ENCODE measurements at places on chromosomes 4 and X.

DNA sequence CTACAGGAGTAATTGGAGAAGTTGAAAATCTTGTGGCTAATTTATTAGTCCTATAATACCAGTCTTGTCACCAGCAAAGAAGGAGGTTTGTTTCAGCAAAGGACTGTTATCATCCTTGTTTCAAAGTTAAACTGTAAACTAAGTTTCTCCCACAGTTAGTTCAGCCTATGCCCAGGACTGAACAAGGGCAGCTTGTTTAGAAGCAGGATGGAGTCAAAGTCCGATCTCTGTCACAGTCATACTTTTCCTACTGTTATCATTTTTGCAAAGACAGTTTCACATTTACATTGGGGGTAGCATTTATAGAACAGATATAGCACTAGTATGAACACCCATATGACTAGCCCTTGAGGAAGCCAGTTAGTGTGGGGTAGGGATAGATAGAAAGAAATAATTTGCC is 46.4 kb downstream of the AKAP4 start:
- no peak for DNase-seq

DNA sequence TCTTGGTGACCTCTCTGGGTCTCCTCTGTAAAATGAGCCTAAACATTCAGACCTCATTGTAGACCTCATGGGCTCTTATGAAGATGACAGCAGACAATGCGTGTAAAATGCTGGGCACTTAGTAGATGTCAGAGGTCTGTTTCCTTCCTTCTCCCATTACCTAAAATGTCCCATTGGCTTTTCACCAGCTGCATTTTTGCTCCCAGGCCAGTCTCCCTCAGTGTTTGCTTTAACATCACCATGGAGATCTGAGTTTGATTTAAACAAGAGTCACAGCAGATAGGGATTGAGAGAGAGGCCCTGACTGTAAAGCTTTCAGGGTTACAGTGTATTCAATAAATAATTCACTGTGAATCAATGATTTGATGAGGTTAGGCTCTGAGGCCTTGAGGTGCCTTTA is 24.3 kb downstream of the PSAPL1 start:
- DNase-seq = no peak

DNA sequence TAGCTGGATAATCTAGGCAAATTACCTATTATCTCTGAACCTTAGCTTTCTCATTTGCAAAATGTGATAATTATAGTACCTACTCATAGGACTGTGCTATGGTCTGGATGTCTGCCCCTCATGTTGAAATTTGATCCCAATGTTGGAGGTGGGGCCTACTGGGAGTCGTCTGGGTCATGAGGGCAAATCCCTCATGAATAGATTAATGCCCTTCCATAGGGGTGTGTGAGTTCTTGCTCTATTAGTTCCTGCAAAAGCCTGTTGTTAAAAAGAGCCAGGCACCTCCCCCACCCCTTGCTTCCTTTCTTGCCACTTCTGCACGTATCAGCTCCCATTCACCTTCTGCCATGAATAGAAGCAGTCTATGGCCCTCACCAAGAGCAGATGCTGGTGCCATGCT is 73.9 kb downstream of the SERTM2 start:
- DNase-seq = no peak

GRCh38 chr4:37381040-37381668 is 136.6 kb downstream of the NWD2 start:
- no peak for DNase-seq

- peak; percentile 80 for DNase-seq
These were observed 78.2 kb downstream of the AFAP1 start for GRCh38 chr4:7861440-7861881.

DNA sequence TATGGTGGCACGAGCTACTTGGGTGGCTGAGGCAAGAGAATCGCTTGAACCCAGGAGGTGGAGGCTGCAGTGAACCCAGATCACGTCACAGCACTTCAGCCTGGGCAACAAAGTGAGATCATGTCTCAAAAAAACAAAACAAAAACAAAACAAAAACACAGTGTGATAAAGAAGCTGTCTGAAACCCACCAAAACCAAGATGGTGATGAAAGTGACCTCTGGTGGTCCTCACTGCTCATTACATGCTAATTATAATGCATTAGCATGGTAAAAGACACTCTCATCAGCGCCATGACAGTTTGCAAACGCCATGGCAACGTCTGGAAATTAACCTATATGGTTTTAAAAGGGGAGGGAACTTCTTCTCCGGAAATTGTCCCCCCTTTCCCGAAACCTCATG is 29.4 kb upstream of the OPHN1 start:
- DNase-seq = no peak

- no peak for DNase-seq
These were observed 39.4 kb downstream of the PPM1K start for GRCh38 chr4:88244816-88245579.

GRCh38 chr4:168972596-168972995 is 37.5 kb downstream of the CBR4 start:
- no peak for DNase-seq

DNA sequence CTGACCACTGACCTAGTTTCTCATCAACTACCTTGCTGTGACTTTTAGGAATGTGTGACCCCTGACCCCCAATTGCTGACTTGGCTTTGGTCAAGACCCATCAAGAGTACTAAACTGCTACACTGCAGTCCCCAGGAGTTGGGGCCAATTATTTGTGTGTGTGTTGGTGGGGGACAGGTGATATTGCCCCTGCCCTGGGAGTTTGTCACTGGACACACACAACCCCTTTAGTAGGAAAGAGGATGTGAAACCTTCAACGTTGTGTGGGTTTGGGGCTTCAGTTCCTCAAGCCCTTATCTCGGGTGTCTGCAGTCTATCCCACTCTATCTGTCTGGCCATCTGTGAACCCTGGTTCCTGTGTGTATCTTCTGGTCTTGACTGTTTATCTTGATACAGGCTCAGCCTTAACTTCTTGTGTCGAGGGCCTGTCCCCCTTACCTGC is 6.5 kb downstream of the SASH3 start:
- no peak for DNase-seq

- DNase-seq = no peak
These were observed 62.1 kb downstream of the EDNRA start for GRCh38 chr4:147543034-147543433.

DNA sequence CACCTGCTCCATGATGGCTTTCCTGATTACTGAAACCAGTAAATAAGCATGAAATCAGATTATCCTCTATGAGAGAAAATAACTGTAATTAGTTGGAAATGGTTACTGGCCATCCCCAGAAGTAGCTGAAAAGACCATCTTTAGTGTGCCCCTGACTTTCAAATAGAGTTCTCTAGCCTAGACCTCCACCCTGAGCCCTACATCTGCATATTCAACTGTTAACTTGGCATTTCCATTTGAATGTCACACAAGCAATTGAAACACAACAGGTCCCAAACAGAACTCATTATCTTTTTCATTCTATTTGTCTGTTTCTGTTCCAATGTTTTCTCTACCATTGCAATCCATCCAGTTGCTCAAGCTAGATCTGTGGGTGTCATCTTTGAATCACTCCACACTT is 952.3 kb downstream of the RPA4 start:
- DNase-seq = no peak

DNA sequence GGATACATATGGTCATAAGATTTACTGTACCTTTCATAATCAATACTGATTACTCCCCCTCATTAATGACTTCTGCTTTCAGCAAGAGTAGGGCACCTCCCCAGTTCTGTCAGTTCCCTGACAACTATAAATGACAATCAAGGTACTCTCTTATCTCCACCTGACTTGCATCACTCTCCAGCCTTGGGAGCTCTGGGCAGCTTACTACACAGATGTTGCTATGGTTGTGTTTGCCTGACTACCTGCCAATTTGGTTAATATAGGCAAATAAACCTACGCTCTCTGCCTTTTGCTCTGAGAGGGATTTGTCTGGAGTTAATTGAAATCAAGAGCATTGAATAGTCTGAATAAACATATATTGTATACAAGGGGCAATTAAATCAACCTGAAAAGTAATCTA is 22.8 kb upstream of the MAP7D3 start:
- no peak for DNase-seq

DNA sequence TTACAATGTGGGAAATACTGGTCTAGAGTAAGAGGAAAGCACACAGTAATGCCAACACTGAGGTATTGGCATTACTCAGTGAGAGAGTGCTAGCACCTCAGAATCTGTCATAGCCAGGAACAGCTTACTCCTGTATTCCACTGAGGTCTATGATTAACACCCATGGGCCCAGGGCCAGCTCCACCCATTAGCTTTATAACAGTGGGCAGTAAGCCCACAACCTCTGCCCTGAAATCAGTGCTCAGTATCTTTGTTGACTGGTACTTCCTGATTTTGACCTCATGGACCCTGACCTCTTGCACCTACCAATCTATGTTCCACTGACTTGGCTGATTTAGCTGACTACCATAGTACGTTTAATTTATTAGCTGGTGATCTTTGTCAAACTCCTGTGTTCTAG is 56.1 kb downstream of the LANCL3 start:
- DNase-seq = no peak

- DNase-seq = no peak
These were observed 6.3 kb downstream of the LAS1L start for GRCh38 chrX:65528293-65528692.

DNA sequence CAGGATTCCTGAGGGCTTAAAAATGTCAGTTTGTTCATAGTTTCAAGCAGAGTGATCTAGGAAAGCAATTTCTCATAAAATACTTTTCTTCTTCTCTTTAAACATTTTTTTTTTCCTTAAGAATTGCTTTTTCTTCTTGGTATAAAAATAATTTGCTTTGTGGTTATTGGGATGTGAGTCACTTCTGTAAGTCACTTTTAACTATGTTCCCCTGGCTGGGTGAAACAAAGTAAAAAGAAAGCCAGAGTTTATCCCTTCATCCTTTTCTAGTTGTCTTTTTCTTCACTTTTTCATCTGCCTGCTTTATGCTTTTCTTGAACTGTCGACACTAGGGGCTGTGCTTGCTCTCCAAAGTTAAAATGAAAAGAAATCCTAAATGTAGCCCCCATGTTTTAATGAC is 33.5 kb downstream of the ARSJ start:
- peak; percentile 5 for DNase-seq

- no peak for DNase-seq
These were observed 176.7 kb downstream of the PDGFC start for GRCh38 chr4:156794863-156795262.

DNA sequence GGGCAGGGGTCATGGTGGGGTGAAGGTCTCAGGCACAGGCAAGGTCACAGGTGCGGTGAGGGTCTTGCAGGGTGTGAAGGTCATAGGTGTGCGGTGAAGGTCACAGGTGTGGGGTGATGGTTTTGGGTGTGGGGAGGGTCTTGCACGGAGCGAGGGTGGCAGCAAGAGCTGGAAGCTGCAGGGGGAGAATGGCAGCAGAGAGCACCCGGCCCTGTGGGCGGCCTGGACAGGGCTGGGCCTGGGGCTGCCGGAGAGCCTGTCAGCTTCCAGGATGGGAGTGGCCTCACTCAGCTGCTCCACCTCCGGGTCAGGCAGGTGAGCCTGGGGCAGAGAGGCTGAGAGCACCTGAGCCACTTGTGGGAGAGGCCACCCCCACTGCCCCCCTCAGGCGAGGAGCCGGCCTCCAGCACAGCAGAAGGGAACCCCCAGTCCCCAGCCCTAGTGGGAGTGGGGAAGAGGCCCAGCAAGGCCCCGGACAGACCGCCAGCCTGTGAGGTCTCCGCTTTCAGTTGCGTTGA is 1.5 kb downstream of the MSANTD1 start:
- DNase-seq = no peak

DNA sequence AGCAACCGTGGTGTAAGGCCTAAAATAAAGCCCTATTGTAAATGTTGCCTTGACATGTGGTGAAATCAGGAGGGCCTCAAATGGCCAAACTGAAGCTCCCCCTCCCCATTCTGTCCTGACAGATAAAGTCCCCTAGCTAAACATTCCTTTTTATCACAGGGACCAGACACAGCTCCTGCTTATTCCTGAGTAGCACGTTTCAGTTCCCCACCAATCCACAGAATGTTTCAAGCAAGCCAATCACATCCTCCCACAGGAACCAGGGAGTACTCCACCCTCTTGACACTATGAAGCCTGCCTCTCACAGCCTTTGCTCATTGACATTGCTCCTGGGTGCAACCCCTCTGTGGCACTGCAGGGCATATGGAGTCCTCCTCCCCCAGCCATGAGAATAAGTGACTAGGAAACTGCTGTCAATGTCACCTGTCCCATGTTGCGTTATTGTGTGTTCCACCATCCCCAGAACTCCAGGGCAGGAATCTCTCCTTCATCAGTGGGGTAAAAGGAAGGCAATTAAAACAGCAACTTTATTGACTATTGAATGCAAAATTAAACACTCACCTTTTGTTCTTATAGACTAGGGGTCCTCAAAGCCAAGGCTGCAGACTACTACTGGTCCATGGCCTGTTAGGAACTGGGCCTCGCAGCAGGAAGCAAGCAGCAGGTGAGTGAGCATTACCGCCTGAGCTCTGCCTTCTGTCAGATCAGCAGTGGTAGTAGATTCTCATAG is 128.1 kb downstream of the COL25A1 start:
- DNase-seq = no peak

DNA sequence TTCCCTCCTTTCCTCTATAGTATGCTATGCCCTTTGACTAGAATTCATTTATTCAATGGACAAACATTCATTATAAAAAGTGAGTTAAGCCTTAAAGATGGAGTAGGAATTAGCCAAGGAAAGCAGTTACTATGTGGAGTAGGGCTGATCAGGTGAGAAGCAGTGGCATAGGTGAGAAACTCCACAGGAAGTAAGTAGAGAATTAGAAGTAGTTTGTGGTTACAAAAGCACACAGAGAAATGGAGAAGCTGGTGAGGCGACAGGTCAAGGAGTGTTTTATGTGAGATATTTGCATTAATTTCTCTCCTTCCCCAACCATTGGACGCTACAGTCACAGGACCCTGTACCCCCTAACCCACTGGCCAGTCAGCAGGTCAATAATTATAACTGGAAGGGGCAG is 30.6 kb downstream of the SETD7 start:
- DNase-seq = no peak

DNA sequence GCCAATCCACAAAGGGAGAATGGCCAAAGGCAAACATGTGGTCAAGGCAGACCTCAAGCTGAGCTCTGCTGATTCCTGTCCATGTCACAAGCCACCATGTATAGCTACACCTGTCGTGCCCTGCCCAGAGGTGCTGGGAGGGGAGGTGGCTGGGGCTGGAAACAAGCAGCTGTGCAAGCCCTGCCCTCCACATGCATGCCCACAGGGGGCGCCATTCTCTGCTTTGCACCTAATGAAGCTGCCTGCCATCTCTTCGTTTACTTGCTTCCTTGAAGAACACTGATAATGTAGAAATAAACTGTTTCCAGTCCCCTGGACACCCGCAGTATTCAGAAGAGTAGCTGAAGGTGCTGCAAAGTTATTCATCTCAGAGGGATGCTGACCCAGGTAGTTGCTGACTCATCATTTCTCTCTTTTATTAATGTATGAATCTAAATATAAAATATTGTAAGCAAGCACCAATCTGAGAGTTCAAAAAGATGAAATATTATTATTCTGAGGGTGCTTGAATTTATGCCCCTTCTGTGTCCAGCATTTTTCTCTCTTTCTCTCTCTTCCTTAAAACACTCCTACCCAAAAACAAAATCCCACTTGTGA is 278.6 kb downstream of the ADGRA3 start:
- peak; percentile 2 for DNase-seq

Measured in hepatic stellate cell (primary cell).